Upper lobe of right lung (tissue), 1 donor: ENCODE measurements at places on chromosomes 11 and 22.

DNA sequence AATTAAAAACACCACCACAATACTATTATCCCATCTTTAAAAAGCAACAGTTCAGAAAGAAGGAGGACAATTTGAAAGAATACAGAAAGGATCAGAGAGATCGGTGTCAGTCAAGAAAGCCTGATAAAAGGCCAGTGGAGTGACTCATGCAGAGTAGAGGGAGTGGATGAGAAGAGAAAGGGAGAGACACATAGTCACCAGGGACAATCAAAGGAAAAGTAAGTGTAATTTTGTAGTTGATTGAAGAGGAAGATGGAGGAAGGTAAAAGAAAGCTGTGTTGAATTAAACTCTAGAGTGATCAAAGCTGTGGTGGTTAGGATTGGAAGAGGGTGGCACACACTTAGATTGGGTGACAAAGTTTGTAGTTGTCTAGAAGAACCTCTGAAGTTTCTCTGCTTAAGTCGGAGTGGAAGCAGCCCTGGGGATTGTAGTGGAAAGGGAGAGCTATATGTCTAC, 14.1 kb downstream of the SPECC1L start:
- DNase-seq: no peak

DNA sequence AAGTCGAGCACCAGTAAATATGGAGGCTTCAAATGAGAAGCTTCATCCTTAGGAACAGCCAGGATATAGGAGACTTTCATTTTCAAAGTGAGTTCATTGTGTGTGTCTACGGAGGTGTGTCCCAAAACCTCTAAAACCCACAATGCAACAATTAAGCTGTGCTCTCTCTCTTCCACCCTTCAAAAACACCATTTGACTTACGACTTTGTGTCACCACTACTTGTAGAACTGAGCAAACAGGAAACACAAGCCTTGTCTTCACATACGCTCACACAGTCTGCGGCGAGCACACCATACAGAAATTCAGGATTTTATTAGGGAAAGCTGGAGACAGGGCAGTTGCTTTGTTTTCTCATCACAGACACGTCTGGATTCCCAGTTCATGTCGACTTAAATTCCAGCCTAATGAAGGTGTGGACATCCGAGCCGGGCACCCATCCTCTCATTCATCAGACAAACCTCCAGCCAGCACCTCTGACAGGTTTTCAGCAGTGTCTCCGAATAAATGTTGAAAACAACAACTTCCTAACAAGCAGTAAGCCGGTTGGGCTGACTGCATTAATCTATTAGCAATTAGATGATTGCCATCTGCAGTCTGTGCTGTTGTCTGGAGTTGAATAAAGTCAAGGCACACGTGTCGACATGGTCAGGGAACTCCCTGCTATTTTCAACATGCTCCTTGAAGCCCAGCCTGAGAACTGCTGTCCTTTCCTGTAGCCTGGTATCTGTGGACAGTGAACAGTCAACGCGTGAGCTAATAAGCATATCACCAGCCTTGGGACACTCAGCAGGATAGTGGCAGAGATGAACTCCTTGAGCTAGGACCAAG, 1411.1 kb downstream of the BRD1 start:
- no peak for DNase-seq

DNA sequence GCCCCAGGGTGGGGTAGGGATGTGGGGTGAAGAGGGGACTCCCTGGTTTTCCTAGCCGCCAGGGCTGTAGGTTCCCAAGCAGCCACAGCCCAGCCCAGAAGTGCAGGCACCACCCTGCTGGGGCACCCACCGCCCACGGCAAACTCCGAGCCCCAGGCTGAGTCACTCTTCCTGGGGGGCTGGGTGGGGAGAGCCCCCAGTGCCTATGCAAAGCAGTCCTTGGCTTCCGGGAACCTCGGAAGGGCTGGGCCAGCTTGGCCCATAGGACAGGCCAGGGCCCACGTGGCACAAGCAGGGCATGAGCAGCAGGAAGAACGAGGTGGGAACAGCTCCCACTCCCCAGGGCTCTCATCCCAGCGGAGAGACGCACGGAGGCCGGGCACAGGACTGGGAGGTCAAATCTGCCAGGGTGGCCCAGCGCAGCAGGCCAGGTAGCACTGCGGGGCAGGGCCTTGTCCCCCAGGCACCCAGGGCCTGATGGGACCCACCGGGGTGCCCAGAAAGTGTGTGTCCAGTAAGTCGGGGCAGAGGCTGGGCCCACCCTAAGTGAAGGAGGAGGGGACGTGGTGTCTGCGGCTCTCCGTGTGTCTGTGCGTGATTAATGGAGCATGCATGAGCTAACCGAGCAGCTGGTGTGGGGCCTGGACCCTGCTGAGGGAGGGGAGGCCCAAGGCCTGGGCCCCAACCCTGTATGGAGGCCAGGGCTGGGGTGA, 4.6 kb upstream of the IL17REL start:
- no peak for DNase-seq

DNA sequence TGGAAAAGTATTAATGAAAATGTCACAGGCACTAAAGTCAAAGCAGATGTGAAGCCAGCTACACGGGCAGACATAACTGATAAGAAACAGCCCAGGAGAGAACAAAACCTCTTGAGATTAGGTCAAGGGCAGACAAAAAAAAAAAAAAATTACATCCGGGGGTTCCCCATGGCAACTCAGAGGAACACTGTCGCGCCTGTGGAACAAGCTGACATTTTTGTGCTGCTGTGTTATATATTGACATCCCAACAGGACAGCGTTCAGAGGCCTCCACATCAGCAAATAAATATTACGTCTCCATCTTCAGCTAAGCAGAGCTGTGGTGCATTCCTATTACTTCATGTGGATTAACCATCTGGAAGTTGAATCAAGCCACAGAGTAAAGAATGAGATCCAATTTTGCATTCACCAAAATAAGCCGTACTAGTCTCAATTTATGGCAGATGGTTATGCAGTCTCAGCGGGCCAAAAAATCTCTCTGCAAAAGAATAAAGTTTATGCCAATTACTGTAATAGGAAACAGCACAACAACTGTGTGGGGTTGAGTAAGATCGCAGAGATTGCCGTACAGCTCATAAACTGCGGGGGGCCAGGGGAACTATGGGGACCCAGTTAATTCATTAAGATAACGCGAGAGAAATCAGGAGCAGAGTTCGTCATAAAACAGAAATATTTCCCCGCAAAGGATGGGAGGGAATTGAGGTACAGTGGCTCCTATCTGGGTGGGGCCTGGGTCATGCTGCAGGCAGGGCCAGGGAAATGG, 41.3 kb upstream of the MN1 start:
- DNase-seq: no peak

DNA sequence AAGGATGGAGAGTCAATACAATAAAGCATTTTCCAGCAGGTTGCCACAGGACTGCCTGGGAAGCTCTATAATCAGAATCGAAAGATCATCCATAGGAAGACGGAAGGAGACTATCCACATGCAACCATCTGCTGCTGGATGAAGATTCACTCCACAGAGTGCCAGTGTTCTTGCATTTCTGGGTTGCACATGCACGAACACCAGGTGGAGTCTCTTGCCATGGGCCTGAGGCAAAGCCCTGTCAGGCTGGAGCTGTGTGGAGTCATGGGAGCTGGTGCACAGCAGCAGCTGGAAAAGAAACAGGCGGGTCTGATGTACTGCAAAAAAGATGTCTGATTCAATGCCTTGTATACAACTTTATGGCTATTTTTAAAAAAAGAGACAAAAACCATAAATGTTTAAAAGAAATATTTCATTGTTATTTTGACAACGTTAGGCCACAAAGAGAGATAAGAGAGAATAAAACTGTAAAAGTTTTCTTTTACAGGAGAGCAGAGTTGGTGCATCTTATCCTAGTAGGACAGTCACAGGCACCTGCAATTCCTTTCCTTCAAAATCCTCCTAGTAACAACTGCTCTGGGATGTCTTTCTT, 12.9 kb upstream of the FAT3 start:
- no peak for DNase-seq

DNA sequence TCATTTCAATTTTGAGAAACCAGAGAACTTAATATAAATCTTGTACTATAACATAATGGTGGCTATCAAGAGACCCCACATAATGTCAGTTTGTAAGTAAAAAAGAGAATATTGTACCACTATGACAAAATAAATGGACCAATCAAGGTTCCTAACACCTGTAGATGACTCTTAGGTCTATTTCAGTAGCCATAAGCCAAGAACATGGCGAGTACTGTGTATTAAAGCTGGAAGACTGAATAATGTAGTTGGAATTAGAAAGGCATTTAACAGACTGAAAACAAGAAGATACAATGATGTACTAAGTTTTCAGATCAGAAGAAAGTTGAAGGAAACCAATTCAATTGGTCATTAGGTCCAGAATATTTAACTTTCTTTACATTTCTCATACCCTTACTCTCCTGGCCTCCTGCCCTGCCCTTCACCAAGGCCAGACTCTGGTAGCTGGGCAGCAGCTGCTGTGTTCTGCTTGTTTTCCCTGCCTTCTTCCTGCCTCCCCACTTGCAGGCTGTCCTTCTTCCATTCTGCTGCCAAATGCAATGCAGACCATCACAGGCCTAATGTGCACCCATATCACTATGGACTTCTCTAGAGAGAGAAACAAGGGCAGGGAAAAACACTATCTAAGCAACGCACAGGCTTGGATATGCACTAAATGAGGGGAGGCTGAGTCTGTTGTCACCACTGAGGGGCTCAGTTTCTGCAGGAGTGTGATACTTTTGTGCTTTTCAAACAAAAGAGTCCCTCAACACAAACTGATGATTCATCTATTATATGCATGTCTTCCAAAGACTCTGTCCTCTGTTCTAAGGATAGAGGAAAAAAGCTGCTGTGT, 60.1 kb downstream of the RAB30 start:
- DNase-seq: no peak

GRCh38 chr22:41833369-41834004, 582 bp downstream of the SREBF2 start:
- DNase-seq: peak; percentile 81

DNA sequence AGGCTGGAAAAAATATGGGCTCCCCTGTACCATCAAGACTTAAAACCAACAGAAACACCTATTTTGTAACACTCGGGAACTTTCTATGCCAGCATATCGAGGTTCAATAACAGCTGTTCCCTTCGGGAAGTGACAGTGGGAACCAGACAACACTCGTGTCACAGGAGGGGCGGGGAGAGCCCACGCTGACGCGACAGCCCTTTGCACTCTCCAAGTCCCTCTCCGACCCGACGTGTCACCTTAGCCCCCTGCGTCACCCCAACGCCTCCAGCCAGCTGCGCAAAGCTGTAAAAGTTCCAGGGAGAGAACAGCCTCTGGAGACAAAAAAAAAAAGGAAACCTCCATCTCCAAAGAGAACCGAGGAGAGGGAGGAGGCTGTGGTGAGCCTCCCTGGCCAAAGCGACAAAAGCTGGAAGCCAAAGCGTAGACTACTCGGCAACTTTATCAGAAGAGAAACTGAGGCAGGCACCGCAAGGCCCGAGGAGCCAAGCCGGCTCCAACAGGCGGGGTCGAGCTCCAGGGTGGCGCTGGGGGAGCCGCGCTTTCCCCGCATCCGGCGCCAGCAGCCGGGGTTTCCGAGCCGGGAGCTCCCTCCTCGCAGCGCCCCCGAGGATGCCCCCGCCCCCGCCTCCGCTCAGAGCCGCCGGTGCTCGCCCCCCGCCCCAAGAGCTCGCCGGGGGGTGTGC, 751 bp downstream of the ARFGAP3 start:
- peak; percentile 85 for DNase-seq

DNA sequence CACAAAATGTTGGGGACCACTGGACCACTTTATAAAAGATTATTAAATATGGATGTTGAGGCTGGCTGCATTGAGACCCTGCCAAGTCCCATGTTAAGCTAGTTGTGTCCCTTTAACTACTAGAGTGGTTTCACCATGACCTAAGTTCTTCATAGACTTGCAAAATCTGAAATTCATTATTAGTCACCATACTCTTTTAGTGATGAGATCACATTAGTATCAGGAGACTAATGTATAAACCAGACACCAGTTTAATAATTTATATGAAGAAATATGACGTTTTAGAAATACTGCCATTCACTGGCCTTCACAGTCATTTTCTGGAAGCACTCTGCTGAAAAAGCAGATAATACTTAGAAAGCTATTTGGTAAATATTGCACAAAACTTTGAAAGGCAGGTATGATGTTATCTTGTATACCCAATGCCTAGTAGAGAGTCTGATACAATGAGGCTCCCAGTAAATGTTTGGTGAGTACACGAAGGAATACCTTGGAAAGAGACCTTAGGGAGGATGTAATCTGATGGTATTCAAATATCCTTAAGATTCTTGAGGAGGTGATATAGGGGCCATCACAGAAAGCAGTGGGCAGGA, 728.2 kb upstream of the ANO5 start:
- DNase-seq: no peak

DNA sequence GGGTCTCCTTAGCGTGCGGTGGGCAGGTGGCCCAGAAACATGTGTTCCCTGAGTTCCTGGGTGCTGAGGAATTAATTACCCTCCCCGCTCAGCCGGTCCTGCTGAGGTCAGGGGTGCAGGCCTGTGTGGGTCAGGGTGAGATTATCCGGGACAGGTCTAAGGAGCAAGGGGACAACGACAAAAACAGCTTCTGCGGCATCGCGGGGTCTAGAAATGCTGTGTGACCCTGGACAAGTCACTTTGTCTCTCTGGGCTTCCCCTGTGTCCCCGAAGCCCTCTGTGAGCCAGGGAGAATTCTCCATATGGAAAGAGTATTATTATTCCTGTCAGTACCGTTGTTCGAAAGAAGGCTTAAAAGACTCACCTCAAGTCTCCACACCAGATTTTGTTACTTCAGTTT, 186.1 kb downstream of the MN1 start:
- DNase-seq: no peak

- DNase-seq: no peak
These were observed 3.9 kb upstream of the TAGLN start for GRCh38 chr11:117195258-117195657.

DNA sequence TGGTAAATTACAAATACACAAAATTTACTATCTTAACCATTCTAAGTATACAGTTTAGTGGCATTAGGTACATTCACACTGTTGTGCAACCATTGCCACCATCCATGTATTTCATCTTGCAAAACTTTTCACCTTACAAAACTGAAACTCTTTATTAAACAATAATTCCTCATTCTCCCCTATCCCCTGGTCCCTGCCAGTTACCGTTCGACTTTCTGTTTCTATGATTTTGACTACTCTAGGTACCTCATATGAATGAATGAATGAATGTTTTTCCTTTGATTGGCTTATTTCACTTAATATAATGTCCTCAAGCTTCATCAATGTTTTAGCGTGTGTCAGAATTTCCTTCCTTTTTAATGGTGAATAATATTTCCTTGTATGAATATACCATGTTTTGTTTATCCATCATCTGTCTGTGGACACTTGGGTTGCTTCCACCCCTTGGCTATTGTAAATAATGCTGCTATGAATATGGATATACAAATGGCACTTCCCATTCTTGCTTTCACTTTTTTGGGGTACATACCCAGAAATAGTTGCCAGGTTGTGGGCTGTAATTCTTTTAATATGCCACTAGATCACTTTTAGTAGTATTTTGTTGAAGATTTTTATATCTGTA, 93.0 kb downstream of the UVRAG start:
- DNase-seq: no peak

DNA sequence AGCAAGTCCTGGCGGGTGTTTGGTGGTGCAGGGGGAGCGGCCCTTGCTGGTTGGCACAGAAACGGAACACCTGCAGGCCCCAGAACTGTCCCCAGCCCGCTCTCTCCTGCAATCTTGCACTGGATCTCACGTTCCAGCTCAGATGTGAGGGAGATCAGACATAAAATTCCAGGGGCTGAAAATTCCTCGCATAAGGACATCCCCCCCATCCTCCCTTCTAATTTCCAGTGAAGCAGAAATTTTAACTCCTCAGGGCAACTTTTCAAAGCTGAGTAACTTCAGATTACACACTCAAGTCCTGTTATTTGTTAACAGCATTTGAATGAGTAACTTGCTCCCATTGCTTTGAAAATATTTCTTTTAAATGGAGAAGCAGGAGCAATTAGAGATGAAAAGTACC, 40.3 kb upstream of the RASSF10 start:
- DNase-seq: no peak

GRCh38 chr11:113106507-113106906, 145.3 kb downstream of the NCAM1 start:
- DNase-seq: no peak
